Mammary epithelial cell (primary cell): ENCODE measurements at places on chromosomes 1 and 21.

DNA sequence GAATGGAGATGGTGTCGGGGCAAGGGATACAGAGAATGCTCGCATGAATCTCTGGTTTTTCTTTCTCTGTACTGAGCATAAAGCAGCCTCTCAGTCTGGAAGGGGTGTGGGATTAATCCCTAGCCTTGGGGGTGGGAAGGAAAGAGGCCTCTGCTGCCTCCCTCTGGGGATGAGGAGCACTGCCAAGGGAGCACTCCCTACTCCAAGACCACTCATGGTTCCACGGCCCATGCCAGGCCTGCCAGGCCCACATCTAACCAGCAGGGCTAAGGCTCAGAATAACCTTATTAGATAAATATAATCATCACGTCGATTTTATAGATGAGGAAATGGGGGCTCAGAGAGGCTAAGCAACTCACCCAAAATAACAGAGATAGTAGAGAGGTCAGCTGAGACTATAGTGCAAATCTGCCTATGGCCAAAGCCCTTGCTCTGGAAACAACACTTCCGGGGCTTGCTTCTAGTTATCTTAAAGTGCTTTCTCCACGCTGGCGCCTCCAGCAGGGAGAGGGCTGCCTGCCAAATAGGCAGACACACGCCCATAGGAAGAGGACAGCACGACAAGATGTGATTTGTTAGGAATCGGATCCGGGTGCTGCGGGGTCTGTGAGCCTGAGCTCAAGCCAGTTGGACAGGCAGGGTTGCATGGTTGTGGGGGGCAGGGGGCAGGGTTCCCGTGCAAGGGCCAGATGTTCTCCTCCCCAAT is 522 bp downstream of the TEX35 start:
- DNase-seq = no peak

DNA sequence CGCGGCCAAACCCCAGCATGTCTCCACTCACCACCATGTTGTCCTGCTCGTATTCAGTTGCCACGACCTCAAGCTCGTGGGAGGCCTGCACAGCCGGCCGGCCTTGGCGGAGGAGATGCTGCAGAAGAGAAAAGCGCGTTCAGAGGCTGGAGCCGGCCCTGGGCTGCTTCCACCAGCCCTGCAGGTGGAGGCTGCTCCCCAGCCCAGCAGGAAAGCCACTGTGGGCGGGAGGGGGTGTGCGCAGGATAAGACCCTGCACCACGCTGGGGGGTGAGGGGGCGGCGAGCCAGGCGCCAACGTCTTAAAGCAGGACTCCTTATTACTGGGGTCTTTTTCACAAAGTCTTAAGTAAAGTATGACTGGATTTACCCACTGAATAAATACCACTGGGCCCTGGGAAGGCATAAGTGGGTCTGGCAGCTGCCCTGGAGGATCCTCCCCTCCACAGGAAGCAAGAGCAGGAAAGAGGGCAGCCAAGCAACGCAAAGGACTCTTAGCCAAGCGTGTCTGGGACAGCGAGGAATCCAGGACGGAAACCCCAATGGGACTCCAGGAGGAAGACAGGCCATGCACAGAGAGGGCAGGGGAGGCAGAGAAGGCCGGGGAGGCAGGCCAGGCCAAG is 104.8 kb downstream of the NPHP4 start:
- DNase-seq = no peak

- no peak for DNase-seq
Measured at GRCh38 chr21:44085491-44086321, 21.5 kb upstream of the PWP2 start.

DNA sequence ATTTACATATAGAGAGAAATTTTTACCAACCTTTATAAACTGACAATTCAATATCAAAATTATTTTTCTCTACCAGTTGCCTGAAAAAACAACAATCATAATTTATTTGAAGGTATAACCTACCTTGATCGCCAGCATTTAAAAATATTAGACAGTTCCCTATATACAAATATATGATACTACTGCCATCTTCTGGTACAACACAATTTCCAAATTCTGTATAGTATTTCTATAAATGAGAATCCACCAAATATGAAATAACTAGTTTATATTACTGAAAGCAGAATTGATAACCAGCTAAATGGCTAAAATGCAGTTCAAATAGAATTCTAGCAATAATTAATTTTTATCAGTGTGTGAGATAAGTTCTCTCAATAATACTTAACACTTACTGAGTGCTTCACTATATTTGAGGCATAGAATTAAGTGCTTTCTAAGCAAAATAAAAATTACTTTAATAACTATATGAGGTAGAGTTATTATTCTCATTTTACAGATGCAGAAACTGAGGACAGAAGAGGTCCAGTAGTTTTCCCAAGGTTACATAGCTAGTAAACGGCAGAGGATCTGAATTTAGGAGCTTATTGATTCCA is 75.6 kb downstream of the PIGK start:
- no peak for DNase-seq

DNA sequence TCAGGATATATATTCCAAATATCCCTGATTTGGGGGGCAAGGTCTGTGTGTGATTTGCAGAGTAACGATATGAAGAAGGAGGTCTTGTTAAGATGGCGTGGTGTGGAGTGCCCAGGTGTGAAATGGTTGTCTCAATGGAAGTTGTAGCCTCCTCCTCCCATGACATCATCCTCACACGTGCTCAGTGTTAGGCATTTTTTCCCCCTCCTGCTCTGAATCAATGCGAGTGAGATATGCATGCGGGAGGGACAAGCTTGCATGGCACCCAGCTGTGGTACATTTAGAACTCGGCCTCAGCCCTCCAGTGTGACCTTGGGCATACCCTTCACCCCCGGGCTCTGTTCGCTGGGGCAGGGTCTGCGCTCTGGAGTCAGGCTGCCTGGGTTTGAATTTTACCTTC is 55.6 kb downstream of the B3GALT5 start:
- DNase-seq = no peak

DNA sequence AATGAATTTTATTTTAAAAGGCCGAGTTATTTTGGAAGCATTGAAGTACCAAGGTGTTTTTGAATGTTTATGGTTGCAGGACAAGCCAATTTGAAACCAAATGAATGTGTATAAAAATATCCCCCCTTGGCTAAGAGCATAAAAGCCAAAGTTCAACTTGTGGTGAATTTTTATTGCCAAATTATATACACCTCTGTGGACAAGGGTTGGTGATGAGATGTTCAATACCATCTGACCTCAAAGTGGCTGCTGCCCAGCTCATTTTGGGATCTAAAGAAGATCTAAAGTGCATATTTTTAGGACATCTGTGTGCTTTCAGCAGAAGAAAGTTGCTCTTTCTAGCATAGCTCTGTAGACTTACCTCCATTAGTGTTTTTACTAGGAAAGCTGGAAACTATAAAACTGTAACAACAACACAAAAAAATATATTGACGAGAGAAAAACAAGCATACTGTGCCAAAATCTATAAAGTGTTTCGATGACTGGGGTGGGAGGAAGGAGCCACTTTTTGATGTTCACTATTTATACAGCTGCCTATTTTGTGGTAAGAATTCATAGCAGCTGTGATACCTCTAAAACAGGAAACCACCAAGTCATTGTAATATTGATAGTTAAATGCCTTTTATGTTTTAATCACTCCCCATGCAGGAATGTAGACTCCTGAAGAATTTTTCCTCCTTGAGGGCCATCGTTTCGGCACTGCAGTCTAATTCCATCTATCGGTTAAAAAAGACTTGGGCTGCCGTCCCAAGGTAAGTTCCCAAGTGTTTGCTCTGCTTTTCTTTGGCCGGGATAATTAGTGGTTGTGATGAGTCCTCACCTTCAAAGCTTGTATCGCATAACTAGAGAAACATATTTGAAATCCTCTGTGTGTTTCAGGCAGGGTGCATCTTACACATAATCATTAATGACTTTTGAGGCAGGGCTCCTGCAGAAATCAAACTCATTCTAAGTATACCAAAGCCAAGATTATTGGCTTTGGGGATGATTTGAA is 83.2 kb downstream of the RGL1 start:
- no peak for DNase-seq

GRCh38 chr1:224922404-224923164 is 6.9 kb upstream of the DNAH14 start:
- peak; percentile 39 for DNase-seq

DNA sequence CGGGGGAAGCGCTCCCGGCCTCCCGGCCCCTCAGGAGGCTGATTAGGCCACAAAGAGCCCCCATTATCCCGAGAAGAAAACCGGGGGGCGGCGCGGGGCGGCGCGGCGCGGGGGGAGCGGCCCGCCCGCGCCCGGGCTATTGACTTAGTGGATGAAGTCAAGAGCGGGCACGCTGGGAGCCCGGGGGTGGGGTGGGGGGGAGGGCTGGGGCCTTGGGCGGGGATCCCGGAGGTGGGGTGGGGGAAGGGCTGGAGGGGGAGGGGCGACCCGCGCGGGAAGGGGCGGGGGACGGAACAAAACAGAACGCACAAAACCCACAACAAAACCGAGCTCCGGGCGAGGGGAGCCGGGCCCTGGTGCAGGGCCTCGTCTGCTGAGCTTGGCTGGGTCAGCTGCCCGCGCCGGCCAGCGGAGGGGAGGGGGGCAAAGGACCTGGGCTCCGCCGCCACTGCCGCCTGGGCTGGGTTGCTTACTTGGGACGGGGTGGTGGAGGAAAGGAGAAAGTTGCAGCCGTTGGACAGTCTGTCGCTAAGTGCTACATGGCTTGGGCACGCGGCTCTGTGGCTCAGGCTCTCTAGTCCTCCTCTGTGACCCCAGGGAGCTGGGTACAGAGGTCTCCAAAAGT is 16.3 kb downstream of the PAX7 start:
- DNase-seq = no peak

DNA sequence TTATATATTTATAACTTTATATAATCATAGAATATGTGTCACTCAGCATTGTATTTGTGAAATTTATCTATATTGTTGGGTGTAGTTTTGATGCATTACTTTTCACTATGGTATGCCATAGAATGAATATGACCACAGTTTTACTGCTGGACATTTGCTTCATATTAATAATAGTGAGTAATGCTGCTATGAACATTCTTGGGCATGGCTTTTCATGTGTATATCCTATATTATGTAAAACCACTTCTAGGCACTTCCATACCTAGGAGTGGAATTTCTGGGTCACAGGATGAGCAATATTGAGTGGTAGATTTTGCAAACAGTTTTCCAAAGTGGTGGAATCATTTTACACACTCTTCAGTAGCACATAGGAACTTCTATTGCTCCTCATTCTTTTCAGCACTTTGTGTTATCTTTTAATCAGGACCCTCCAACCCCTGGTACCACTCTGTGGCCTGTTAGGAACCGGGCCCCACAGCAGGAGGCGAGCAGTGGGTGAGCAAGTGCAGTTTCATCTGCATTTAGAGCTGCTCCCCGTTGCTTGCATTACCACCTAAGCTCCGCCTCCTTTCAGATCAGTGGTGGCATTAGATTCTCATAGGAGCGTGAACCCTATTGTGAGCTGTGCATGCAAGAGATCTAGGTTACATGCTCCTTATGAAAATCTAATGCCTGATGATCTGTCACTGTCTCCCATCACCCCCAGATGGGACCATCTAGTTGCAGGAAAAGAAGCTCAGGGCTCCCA is 56.0 kb upstream of the CNIH3 start:
- DNase-seq = peak; percentile 68
